Fibroblast of pulmonary artery (primary cell): ENCODE measurements at places on chromosomes 5 and 9.

GRCh38 chr9:85941966-85942912, 1.3 kb downstream of the NAA35 start:
- DNase-seq, result peak; percentile 21

GRCh38 chr9:89497978-89498851, at the start of gene SEMA4D:
Gene SEMA4D, minus strand, starts transcription at chr9:89498113. Its CDS starts 92,657 bp downstream, at chr9:89405456.
- DNase-seq, result peak; percentile 22

DNA sequence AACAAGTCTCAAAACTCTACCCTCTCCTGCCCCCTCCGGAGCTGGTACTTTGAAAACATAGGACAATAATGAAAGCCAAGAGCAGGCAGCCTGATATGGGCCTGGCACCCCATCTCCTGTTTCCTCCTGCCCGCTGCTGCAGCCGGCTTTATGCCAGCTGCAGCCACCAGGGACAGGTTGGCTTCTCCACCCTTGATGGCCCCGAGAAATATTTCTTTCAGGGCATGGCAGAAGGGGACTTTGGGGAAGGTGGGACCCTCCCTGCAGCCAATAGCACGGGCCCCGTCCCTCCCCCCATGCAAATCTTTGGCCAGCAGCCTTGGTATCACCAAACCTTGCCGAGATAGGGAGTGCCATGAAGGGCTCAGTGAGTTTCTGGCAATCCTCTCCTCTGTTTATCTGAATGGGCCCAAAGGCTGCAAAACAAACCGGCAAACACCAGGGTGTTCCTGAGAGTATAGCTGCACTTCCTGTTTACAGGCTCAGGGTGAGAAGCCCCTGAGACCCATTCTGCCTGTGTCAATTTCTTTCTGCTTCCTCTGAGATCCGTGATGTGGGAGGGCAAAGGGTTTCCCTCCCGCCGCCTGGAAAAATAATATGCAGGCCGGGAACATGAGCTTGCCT, 73.4 kb upstream of the BOD1 start:
- DNase-seq, result no peak

DNA sequence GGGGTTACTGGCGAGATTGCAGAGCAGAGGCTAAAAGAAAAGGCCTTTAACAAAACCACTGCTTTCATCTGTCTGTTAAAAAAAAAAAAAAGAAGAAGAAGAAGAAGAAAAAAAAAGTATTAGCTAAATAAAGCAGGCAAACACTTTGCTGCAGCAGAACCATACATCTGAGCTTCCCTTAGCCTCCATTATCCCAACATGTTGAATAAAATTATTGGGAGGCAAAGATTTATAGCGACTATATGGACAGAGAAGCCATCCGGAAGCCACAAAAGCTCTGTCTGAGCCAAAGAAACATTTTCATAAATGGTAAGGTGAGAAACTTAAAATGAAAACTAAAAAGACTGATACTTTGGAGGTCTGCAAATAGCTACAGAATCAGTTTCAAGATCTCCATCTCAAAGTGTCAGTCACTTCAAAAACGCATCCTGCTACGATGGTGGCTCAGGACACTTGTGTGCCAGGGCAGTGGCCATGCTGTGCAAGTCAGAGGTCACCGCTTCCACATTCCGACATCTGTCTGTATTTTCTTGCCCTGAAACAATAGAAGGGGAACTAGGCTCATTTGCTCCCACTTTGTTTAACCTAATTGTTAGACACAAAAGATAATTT, 9.6 kb downstream of the EFNA5 start:
- DNase-seq, result no peak

DNA sequence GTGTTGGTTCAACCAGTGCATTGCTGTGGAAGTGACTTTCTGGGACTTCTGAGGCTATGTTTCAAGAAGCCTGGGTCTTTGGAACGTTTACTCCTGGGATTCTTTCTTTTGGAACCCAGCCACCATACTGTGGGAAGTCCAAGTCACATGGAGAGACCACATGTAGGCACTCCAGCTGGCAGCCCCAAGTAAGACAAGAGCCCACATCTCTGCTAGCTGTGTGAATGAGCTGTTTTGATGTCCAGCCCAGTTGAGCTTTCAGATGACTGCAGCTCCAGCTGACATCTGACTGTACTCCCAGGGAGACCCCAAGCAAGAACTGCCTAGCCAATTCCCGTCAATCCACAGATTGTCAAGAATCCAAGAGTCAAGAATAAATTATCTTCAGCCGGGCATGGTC, 60.1 kb upstream of the SPATA31D4 start:
- no peak for DNase-seq

GRCh38 chr5:94432499-94432898, 185.9 kb downstream of the KIAA0825 start:
- DNase-seq, result peak; percentile 87

GRCh38 chr5:132413567-132413966, 44.1 kb downstream of the SLC22A5 start:
- DNase-seq, result no peak

DNA sequence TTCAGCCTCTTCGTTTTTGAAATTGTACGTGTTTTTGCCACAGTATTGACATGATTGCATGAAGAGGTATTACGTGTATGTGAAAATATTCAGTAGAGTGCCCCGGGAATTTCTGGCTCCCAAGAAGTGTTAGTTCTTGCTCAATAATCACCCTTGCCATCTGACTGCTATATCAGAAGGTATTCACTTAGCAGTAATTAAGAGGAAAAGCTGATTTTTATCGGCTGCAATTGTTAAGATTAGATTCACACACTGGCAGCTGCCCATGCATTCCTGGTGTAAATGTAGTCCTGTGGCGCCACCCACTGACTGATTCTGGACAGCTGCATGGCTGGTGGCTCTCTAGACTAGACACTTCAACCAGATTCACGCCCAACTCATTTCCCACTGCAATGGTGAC, 440.1 kb upstream of the ADAMTS16 start:
- DNase-seq, result peak; percentile 21

DNA sequence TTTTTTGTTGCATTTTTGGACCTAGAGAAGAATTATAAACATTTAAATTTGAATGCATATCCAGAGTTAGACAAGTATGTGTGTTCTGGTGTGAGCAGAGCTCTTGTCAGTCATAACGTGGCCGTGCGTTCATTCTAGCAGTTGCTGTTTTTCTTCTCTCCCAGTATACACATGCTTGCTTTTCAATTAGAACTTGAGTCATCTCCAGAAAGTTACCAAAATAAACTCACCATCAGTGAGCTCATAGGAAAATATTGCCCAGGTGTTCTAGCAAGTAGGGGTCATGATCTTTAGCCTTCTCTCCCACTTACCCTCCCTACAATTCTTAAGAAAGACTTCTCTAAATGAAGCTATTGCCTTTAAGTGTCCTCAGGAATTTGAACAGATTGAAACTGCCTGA, 247.5 kb upstream of the TUT7 start:
- no peak for DNase-seq

GRCh38 chr5:77210964-77211690, 647 bp downstream of the PDE8B start:
- DNase-seq, result no peak

DNA sequence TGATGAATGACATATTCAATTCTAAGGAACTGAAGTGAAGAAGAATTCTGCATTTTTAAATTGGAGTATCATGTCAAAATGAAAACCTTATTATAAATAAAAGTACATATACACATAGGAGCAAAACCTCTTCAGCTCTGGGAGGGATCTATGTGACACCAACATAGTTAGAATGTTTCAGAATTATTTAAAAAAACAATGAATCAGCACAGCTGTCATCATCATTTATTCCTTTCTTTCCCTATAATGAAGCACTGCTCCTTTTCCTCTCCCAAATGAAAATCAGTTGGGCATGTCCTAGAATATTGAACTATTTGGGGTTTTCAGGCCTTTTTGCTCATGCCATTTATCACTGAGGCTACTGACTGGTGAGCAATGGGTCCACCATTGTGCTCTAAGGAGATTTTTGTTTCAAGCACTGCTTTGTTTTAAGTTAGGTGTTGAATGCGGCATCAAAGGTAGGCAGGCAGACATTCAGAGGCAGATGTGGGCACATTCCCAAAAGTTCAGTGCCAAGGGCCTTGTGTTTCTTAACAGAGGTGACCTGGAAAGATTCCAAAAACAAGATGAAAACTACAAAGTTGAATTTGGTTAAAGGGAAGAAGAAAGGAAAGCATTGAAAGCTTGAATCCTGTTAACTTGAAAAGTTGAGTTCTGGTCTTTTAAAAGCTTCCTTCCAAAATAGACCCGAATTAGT, 126.4 kb upstream of the ADAMTSL1 start:
- no peak for DNase-seq

GRCh38 chr5:80125962-80126480, 90.9 kb downstream of the THBS4 start:
- DNase-seq, result peak; percentile 45
